Stimulated activated CD4-positive, alpha-beta T cell treated with anti-CD3 and anti-CD28 coated beads, TNF-alpha, amount 100 ng/mL, for 1 hour (primary cell): ENCODE measurements at places on chromosomes 7 and 10.

DNA sequence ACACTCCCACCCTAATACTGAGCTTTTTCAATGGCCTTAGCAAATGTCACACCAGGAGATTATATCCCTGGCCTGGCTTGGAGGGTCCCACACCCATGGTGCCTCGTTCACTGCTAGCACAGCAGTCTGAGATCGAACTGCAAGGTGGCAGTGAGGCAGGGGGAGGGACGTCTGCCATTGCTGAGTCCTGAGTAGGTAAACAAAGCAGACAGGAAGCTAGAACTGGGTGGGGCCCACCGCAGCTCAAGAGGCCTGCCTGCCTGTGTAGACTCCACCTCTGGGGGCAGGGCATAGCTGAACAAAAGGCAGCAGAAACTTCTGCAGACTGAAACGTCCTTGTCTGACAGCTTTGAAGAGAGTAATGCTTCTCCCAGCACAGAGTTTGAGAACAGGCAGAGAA lies 338.9 kb upstream of the MBL2 start:
- DNase-seq = no peak

DNA sequence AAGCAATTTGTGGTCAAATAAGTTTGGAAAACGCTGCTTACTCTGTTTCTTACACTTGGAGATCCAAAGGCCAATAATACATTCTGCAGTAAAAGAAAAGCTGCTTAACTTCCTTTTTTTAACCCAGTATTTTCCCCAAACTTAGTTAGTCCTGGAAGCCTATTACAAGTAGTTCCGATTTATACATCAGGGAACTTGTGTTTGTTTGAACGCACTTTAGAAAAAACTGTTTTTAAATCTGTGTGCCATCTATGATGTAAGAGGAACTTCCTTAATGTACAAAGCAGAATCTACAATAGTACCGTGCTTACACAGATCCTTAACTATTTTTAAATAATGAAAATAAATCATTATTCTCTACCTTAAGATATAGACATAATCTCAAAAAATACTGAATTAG lies 23.0 kb downstream of the SFR1 start:
- DNase-seq = no peak

GRCh38 chr10:5481121-5481520 lies 18.2 kb downstream of the CALML5 start:
- no peak for DNase-seq

GRCh38 chr7:15688279-15688626 lies 1.8 kb upstream of the MEOX2 start:
- no peak for DNase-seq

- DNase-seq = no peak
Measured at GRCh38 chr7:23136216-23136615, 30.6 kb downstream of the KLHL7 start.

DNA sequence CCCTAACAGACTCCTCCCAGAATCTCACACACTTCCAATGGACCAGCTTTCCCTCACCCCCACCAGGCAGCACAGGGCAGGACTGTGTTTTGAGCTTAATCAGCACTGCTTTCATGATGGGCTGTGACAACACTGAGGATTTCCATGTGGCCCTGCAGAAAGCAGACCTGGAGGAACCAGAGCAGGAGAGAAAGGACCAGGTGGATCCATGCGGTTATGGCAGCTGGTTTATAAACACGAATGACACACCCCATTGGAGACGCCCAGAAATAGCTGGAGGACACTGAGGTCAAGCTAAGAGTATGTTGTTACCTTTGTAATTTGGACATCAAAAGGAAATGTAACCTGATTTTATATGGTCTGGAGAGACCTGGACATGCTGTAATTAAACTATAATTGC lies 31.7 kb upstream of the HERPUD2 start:
- no peak for DNase-seq

GRCh38 chr10:112209684-112210131 lies 26.1 kb upstream of the GPAM start:
- DNase-seq = no peak

GRCh38 chr10:18539335-18539734 lies 112.1 kb downstream of the NSUN6 start:
- no peak for DNase-seq

DNA sequence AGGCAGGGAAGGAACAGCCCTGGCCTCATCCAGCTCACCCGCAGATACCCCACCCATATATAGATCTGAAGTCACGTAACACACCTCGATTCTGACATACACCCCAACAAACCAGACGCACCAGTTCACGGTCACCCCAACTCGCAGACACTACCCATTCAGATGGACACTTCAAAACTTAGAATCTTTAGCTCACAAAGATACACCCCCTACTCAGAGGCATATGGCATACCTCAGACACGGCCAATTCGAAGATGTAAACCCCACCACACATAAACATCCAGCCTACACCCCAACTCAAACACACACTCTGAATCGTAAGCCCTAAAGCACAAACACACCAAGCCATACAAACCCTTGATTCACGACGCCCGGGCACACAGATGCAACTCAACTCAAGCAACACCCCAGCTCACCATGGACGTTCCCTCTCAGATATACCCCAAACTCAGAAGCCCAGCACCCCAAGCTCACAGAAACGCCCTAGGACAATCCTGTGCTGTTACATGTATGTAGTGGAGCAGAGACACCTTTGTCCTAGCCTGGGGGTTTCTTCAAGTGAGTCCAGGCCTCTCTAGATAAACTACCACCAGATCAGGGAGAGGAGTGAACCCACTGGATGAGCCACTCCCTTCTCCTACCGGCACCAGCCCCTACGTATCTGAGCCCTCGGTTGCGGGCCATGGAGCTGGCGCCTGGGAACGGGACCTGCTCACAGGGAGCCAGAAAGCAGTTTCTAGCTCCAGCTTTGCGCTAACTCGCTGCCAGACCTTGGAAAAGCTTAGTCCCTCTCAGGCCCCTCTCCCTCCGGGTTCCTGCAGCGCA lies 8.8 kb downstream of the PSD start:
- no peak for DNase-seq

GRCh38 chr10:23870651-23871610 lies 338.0 kb upstream of the KIAA1217 start:
- DNase-seq = no peak

- DNase-seq = no peak
Measured at GRCh38 chr7:81761821-81762220, 8.0 kb downstream of the HGF start.

- DNase-seq = no peak
Measured at GRCh38 chr7:23380556-23380955, 81.4 kb downstream of the MALSU1 start.

GRCh38 chr7:130959743-130960207 lies 225.8 kb upstream of the KLF14 start:
- no peak for DNase-seq

DNA sequence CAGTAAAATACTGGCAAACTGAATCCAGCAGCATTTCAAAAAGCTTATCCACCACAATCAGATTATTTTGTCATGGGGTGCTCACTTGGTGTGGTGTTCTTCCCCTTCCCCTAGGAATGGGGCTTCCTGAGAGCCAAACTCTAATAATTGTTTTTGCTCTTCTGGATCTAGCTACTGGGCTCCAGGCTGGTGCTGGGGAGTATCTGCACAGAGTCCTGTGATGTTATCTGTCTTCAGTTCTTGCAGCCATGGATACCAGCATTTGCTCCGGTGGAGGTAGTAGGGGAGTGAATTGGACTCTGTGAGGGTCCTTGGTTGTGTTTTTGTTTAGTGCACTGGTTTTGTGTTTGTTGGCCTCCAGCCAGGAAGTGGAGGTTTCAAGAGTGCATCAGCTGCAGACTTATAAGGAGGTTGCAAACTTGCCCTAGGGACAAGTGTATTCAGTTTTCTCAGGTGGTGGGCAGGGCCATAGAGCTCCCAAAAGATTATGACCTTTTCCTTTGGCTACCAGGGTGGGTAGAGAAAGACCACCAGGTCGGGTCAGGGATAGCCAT lies 308.5 kb upstream of the MAGI2 start:
- no peak for DNase-seq

DNA sequence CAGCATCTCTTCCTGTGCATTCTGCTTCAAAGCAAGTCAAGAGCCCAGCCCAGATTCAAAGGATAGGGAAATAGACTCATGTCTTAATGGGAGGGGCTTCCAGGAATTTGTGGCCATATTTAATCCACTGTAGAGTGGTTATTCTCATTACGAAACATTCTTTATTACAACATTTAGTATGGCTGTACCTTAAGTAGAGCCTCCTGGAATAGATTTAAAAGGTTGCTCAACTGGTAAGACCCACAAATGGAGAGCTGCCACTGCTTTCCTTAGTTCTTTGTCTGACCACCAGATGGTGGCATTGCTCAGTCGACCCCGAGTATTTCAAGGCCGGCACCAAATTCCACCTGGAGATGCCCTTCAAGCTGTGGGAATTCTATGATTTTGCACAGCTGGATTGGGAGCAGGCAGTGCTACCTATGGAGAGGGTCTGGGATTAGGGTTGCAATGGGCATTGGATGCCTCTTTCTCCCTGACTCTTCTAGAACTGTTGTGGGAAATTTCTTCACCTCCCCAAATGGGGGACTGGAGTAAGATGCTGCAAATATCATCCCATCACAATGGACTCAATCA lies 102.2 kb downstream of the RBM20 start:
- peak; percentile 19 for DNase-seq

- no peak for DNase-seq
Measured at GRCh38 chr7:101990811-101991418, 173.5 kb downstream of the CUX1 start.

- no peak for DNase-seq
Measured at GRCh38 chr10:14532473-14533251, 201.9 kb upstream of the FRMD4A start.

- no peak for DNase-seq
Measured at GRCh38 chr10:96453856-96454583, 59.7 kb downstream of the TLL2 start.

- DNase-seq = no peak
Measured at GRCh38 chr7:128840326-128841170, 10.3 kb downstream of the FLNC start.
